Activated T-cell treated with anti-CD3 and anti-CD28 coated beads, Interleukin-2, amount 50 U/mL, for 4 hours (primary cell): ENCODE measurements at places on chromosomes 2 and 18. TPM values are rescaled to one million over a fixed set of nuclear protein-coding genes. Genes with fewer than 3 reads are reported as not detected.

DNA sequence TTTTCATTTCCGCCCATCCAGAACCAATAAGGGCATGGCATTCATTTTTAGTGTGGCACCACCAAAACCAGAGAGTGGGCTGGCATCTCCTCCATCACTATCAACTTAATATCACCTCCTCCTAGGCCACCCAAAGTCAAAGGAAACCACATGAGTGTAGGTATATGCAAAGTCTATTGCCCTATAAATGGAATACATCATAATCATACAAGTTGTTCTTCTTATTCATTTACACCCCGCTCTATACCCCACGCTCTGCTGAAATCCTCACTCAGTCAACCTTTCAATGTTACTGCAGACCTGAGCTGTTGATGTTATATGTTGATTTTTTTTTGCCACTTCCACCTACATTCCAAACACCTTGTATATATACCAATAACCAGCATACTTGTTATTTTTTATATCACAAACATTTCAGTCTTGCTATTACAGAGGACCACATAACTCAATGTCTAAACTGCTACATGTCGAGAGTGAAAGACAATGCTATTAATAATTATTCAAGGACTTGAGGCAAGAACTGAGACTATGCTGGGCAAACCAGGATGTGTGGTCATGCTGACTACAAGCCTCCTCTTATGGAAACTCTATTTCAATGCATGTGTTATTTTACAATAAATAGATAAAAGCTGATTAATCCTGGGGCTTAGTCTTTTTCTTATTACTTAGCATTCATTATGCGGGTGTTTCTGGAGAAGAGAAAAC lies 466.5 kb upstream of the ID2 start:
- DNase-seq: no peak

- no peak for DNase-seq
These were observed 15.6 kb downstream of the TRABD2A start for GRCh38 chr2:84865181-84865783.

The TSPYL6 gene
- not detected for total RNA-seq

DNA sequence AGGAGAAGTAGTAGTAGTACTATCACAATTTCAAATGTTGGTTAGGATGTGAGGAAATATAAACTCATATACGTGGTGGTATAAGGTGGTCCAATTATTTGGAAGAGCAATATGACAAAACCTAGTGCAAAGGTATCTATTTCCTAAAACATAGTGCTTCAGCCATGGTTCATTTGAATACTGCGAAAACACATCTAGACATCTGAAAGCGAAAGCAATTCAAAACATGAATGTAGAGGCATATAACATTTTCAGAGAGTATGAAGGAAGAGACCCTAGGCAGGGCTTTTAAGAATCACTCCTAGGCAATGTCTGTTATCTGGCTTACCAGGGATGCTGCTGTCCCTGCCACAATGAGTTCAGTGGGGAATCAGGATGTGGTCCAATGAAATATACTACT lies 1085.8 kb downstream of the TDRD15 start:
- DNase-seq: no peak

DNA sequence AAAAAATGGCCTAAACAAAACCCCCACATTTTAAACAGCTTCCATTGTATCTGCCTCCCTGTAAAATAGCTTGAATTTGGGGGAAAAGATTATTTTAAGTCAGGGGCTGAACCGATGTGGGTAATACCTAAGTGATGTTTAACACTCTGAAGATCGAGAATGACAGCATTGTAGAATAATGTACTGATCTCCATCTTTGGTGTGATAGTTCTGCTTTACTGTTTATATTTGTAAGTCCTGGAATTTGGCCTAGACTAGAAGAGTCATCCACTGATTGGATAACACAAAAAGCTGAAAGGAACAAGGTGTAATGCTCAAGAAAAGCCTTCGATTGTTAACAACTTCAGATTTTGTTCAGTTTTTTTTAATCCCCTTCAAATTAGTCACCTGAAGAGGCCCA lies 53.8 kb upstream of the CCDC68 start:
- DNase-seq: no peak

DNA sequence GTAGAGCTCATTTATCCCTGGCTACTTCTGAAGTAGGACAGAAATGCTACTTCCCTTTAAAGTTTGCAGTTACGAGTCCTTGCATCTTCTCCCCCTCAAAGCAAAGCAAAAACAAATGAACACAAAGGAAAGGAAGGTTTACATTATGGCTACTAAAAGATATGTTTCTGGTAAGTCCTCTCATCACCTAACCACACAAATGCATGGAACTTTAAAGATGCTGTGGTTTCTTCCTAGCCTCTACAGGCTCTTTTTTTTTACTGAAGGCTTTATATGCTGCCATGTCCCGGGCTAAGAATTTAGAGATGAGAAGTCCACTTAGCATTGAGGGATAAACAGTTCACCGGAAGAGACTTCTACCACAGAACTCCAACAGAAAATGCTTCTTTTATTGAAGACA lies 291.2 kb downstream of the SS18 start:
- no peak for DNase-seq

DNA sequence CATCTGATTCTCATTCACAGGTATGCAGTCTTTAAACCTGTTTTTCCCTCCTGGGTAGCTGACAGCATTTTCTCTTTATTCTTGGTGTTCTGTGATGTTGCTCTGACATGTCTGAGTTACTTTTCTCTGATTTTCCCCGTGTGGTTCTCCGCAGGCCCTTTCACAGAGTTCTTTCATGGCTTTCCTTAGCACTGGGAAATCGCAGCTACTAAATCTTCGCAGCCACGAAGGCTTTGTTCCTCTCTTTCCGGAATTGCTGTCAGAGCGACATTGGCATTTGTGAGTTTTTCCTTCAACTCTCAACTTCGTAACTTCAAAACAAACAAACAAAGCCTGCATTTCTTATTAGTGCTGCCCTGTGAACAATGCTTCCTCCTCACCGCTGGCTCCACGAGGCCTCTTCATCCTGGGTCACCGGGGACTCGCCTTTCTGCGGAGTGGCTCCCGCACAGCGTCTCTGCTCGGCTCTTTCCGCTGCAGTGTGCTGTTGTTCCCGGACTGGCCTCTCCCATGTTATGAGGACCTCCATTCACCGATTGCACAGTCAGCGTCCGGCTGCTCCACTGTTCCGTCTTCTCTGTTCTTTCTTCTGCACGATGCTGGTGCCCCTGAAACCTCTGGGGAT lies 16.1 kb downstream of the COLEC11 start:
- no peak for DNase-seq
